ENCODE measurements at places on chromosomes 7 and 10. TPM values are rescaled to one million over a fixed set of nuclear protein-coding genes. Genes with fewer than 3 reads are reported as not detected.

Gene MEIG1
- 1.6 TPM for polyA plus RNA-seq

Gene SLC18A3
- not detected for polyA plus RNA-seq

Gene GPR26
- polyA plus RNA-seq = 0.02 TPM

Gene SPACDR
- polyA plus RNA-seq = 3.4 TPM

Gene CYP2E1
- 2.9 TPM for polyA plus RNA-seq

Gene GPR146
- 1.9 TPM for polyA plus RNA-seq

Gene HSPA12A
- polyA plus RNA-seq = 47.4 TPM

Gene NRCAM
- polyA plus RNA-seq = 26.6 TPM

Gene PPP1R9A
- 39.9 TPM for polyA plus RNA-seq

Gene DNAAF5
- polyA plus RNA-seq = 45.5 TPM

Gene CARD11
- polyA plus RNA-seq = 2.3 TPM

Gene NDUFB8
- 187 TPM for polyA plus RNA-seq

Gene C10orf90
- polyA plus RNA-seq = 0.88 TPM

Gene GATAD1
- 58.5 TPM for polyA plus RNA-seq

Gene ADCK2
- 26.4 TPM for polyA plus RNA-seq

Gene MSS51
- 1.8 TPM for polyA plus RNA-seq

Gene CLDN15
- 7.3 TPM for polyA plus RNA-seq

Gene ZPBP
- polyA plus RNA-seq = 0.29 TPM

Gene UBTD1
- polyA plus RNA-seq = 8.1 TPM

- DNase-seq = no peak
Measured at GRCh38 chr7:39606941-39607340, 16.4 kb upstream of the RALA start.

- DNase-seq = no peak
Measured at GRCh38 chr10:69327463-69328379, 49.4 kb downstream of the HK1 start.

DNA sequence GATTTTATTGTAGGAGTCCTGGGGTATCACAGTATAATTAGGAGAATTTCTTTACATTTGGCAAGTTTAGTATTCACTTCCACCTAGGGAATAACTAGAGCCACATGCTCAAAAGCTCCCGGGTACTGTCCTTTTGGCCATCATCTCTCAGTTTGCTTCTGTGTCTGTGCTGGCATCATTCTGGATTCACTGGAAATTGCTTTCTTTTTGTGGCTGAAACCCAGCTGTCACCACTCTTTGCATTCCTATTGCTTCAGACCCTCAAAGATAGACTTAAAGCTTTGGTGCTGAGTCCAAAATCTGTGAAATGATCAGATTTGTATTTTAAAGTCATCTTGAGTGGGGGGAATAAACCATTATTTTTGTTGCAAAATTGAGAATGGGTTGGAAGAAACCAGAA lies 8.9 kb downstream of the SDK1 start:
- DNase-seq = no peak

- DNase-seq = no peak
Measured at GRCh38 chr7:101559586-101559985, 69.5 kb downstream of the MYL10 start.

DNA sequence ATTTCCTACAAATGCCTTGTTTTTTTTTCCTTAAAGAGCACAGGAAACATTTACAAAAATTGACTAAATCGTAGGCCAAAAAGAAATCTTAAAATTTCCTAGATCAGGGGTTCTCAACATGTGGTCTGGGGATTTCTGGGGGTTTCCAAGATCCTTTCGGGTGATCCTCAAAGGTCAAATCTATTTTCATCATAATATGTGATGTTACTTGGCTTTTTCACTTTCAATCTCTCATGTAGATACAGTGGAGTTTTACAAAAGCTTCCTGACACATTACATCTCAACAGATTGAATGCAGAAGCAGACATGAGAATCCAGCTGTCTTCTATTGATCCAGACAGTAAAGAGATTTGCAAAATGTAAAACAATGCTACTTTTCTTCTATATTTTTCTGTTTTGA lies 497.3 kb downstream of the INHBA start:
- no peak for DNase-seq

DNA sequence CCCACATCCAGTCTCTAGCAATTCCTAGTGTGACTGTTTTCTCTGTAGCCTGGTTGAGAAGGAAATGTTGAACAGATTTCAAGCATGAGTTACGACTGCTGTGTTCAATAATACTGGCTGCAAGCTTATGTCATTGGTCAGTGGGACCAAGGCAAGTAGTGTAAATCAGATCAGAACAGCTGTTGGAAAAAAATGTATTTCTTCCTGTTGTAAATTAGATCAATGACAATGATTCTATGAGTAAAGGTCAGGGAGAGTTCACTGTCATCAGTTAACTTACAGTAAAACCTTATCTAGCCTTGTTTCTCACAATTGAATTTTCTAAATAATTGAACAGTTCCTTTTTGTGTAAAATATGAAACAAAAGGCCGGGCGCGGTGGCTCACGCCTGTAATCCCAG lies 6.7 kb downstream of the OTUD1 start:
- DNase-seq = no peak

- no peak for DNase-seq
Measured at GRCh38 chr10:45373576-45374349, at the start of gene ALOX5. Gene ALOX5, plus strand, starts transcription at chr10:45374216. Its CDS starts 64 bp downstream, at chr10:45374280.

GRCh38 chr10:48957361-48958151 lies 17.9 kb upstream of the LRRC18 start:
- DNase-seq = no peak

- no peak for DNase-seq
Measured at GRCh38 chr10:86730227-86730626, 26.2 kb upstream of the BMPR1A start.

GRCh38 chr7:19619122-19619521 lies 89.7 kb downstream of the POLR1F start:
- DNase-seq = no peak

GRCh38 chr7:151736403-151736909 lies 140.5 kb downstream of the PRKAG2 start:
- peak; percentile 87 for DNase-seq

- DNase-seq = no peak
Measured at GRCh38 chr7:151687523-151688235, 168.0 kb upstream of the RHEB start.

DNA sequence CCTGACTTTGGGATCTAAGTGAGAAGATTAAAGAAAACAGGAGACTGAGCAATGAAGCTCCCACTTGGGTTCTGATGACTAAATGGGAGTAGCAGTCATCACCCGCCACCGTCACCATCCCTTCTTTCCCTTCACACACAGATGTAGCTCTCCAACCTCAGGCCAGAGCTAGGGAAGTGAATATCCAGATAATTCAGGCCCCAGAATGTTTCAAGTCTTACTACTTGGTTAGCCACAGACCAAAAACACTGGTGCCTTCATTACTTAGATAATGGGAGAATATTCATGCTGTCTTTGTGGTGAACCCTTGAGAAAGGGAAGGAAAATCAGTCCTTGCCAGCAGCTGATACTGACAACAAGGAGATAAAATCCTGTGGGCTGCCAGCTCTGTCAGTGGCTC lies 100.7 kb downstream of the OSBPL3 start:
- DNase-seq = no peak

DNA sequence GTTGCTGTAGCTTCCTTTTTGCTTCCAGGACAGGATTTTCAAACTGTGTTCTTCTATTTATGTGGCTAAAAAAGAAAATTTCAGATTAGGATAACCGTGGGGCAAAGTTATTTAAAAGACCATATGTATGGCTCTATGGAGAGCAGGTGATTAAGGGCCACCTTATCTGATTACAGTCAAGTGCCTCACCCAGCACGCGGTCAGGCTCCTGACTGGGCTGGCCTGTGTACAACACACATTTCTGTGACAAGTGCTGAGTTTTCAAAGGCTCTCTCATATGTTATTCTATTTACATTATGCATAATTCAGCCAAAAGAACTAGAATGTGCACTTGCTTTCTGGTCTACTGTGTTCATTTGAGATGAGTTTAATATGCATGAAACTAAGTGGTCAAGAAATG lies 547.4 kb downstream of the PHTF2 start:
- no peak for DNase-seq

DNA sequence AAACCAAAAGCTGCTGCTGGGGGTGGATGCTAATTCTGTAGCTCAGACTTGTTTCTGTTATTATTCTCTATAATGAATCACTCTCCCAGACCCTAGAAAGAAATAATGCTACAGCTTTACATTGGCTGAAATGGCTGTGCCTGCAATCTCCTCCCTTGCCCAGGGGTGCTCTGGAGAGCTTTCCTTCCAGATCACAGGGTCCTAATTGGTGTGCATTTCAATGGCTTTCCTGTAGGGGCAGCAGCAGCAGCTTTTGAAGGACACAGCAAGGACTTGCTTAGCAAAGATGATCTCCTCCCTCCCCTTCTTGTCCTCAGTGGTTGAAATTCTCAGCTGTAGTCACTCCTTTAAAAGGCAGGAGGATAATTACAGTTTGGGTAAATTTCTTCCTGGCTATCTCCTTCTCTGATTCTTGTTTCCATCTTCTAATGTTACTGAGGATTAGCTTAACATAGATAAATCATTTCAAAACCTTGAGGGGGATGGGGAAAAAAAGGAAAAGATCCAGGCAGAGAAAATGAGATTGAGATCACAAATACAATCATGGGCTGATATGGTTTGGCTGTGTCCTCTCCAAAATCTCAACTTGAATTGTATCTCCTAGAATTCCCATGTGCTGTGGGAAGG lies 120.2 kb upstream of the CTTNBP2 start:
- DNase-seq = peak; percentile 66

GRCh38 chr10:130018730-130019185 lies 54.7 kb upstream of the EBF3 start:
- DNase-seq = no peak

DNA sequence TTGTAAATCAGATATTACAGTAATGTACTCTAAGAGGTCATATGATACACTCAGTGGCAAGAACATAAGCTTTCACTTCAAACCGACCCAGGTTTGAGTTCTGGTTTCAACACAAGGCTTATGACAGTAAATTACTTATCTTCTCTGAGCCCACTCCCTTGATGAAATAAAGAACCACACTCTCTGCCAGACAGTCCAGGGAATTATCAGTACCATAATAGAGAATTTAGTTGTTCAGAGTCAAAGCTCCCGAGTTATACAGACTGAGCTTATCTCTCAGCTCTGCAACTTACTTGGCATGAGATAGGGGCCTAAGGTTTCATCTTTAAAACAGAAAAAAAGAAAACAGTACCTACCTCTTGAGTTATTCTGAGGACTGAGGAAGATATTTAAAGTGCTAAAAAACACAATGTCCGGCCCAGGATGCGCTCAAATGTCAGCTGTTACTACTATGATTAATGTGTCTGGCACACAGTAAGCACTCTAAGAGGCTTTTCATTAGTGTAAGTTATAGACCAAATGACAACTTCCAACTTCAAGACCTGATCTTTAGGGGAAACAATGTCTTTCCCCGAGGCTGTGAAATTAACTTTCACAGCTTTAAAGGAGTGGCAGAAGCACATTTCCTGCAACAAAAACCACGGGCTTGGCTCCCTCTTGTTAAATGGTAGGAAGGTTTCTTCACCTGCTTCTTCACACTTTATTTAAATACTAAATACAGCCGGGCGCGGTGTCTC lies 38.1 kb downstream of the UBE2H start:
- no peak for DNase-seq

- no peak for DNase-seq
Measured at GRCh38 chr10:27680006-27680557, 65.5 kb downstream of the MKX start.

DNA sequence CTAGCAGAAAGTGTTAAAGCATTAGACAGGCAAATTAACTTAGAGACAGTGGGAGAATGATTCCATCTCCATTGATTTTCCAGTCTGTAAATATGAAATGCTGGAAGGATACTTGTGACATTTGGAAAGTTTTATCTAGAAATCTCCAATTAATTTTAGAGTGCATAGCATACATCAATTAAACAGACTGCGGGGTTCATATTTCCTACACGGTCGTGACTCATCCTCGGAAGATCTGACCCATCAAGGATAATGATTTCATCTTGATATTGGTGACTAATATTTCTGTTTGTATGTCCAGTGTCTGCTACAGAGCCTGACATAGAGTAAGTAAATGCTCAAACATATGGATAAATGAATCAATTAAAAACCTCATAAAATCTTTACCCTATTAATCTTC lies 474.9 kb downstream of the KCNMA1 start:
- DNase-seq = no peak

DNA sequence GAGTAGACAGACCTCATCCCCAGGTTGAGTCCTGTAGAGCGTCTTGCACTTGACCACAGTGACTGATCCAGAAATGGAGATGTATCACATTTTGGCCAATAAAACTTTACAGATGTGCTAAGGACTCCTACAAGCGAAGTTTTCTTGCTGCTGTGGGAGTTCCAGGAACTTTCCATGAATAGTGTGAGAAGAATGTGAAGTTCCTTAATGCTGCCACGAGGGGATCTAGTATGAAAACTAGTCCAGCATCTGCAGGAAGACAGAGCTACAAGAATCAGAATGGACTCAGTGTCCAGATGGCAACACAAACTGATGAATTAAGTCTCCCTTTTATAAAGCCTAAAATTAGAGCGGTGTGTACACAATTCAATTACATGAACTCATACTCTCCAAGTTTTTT lies 14.8 kb upstream of the LSM8 start:
- DNase-seq = no peak

GRCh38 chr7:38321967-38322366 lies 48.5 kb upstream of the TARP start:
- no peak for DNase-seq

GRCh38 chr7:132131196-132131595 lies 445.1 kb downstream of the PLXNA4 start:
- DNase-seq = no peak

DNA sequence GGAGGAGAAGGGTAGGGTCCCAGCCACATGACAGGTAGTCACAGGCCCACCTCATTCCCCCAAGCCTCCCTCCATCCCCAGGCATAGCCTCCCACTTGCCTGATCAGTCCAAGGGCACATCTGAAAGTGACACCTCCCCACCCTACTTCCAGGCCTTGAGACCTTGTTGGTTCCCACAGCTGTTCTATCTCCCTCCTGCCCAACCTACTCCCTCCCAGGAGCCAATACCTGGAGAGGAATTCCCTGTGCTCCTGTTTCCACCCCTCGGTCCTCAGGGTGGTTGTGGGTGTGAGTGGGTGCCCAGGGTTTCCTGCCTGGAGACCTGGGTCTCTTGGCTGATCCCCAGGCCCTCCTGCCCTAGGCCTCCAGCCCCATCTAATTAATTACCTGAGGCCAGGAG lies 11.6 kb upstream of the IMPDH1 start:
- no peak for DNase-seq

DNA sequence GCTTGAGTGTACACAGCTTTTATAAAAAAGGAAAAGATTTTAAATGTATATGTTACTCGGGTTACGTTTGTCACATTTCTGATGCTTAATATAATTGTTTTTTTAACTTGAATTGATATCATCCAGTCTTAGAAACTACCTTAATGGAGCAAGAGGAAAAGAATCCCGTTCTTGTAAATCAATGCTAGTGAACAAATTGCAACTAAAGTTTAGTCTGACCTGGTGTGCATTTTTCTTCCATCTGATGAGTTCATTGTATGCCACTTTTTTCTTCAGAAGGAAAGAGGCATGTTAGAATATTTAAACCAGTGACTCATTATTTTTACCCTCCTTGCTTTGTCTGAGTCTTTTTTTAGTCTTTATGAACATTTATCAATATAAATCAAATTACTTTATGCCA lies 34.7 kb downstream of the NET1 start:
- no peak for DNase-seq
